ENCODE measurements at places on chromosomes 11 and 22. TPM values are rescaled to one million over a fixed set of nuclear protein-coding genes. Genes with fewer than 3 reads are reported as not detected.

The DGCR6 gene
- total RNA-seq = 1.3 TPM

DNA sequence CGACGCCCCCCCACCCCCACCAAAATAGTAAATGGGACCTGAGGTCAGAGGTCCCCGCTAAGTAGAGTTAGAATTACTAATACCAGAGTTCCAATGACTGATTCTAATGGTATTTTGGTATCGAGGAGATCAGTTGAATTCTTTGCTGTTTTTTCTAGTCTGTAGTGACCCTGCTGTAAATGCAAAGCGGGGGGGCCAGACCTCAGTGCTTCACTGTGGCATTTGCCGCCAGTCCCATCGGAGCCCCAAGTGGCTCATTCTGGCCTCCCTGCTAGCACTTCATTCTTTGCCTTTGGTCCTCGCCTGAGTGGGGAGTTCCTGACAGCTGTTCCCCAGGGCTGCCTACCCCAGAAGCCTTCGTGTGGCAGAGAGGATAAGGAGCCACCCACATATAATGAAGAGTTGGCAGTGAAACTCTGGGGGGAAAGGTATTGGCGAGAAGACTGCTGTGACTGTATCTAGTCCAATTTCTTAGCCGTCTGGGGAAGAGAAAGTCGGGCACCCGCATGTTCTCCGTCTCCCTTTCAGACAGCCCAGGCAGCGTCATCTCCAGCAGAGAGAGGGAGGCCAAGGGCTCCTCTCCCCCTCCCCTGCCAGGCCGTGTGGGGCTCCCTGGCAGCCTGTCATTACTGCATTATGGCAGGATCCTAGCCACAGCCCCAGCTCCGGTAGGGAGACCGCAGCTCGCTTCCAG lies 19.4 kb upstream of the CABP7 start:
- no peak for DNase-seq
- peaks cover 2% of the 10 kb centered on the region for H3K36me3 ChIP-seq
- no peak overlapping the region for H3K4me3 ChIP-seq
- peaks cover 20% of the 10 kb centered on the region for H3K4me1 ChIP-seq
- no peaks in the 10 kb centered on the region for H3K27me3 ChIP-seq

DNA sequence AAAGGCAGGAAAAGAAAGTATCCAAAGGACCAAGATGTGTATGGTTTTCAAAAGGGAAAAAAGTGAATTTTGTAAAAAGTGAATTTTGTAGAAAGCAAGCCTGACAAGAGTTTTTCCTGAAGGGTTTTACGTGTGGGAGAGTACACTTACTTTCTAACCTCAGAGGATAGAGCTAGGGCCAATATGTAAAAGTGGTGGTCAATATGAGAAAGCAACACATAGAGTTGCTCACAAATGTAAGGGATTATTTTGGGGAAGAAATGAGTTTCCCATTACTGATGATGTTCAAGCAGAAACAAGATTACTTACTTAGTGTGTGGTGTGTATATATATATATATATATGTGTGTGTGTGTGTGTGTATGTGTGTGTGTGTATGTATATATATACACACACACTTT lies 162.5 kb downstream of the SWAP70 start:
- H3K27me3 ChIP-seq = no peaks in the 10 kb centered on the region
- no peak overlapping the region for H3K27ac ChIP-seq
- H3K4me1 ChIP-seq = no peaks in the 10 kb centered on the region
- DNase-seq = no peak
- H3K4me3 ChIP-seq = no peak overlapping the region

DNA sequence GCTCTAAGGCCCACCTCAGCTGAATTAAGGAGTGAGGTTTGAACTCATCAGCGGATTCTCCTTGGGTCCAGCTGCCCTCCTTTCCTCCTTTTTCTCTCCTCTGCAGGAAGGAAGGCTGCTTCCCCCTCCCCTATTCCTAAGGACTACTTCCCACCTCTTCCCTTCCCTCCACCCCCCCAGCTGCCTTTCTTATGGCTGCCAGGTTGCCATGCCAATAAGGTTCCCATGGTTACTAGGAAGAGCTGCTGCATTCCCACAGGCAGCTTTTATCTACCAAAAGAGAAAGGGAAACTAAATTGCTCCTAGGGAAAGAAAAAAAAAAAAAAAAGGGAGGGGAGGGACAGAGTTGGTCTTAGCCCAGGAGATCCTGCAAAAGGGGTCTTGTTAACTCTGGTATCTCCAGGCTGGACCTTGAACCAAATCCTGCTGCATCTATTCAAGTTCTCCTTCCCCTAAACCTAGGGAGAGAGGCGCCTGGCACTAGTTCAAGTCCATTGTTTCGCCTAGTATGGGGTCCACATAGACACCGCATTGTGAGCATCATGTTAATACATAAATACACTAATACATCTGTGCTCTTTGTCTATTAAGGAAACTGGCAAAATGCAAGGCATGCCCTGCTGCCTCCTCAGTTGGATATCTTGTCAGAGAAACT lies 21.2 kb upstream of the FEZ1 start:
- H3K4me3 ChIP-seq = no peak overlapping the region
- H3K4me1 ChIP-seq = peaks cover 41% of the 10 kb centered on the region
- no peak overlapping the region for H3K27ac ChIP-seq
- no peak for DNase-seq

DNA sequence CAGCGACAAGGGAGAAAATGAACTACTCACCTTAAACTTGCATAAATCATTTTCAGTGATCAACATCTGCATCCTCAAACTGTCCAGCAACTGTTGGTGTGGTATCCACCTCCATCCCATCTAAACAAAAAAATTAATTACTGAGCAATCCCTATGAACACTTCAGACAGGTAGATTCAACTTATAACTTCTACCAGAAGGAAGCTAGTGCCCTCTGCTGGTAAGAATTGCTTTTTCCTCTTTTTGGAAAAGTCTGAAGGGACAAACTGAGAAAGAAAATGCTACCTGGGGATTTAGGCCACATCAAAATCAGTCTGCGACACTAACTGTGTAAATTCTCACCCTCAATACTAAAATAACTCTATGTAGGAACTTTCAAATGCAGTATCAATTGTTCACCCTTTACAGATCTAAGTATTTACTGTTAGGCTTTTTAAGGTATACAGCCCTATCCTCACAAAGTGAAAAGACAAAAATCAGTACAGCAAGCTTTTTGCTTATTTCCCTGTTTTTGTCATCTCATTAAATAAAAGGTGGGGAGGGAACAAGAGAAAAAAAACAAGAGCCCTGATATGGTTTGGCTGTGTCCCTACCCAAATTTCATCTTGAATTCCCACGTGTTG lies 17.9 kb downstream of the CLNS1A start:
- peaks cover 24% of the 10 kb centered on the region for H3K36me3 ChIP-seq
- DNase-seq = no peak
- no peak overlapping the region for H3K27ac ChIP-seq
- H3K4me1 ChIP-seq = no peaks in the 10 kb centered on the region
